ENCODE measurements at places on chromosomes 4 and X. TPM values are rescaled to one million over a fixed set of nuclear protein-coding genes. Genes with fewer than 3 reads are reported as not detected.

Gene CENPVL2
- not detected for total RNA-seq

Gene CT45A10
- total RNA-seq: not detected

Gene RBM47
- 4.4 TPM for total RNA-seq

Gene AMBN
- not detected for total RNA-seq

Gene UGT2A2
- not detected for total RNA-seq

Gene H2BW2
- total RNA-seq: not detected

Gene ARSJ
- 40.9 TPM for total RNA-seq

Gene SPINK2
- not detected for total RNA-seq

Gene CRMP1
- 0.62 TPM for total RNA-seq

Gene ATP11C
- 42.7 TPM for total RNA-seq

Gene WAS
- 0.22 TPM for total RNA-seq
